ENCODE measurements at places on chromosomes 7 and 10. TPM values are rescaled to one million over a fixed set of nuclear protein-coding genes. Genes with fewer than 3 reads are reported as not detected.

HYAL4 gene
- total RNA-seq: not detected

HTR7 gene
- 0.52 TPM for total RNA-seq

MRC1 gene
- 0.07 TPM for total RNA-seq

LIPJ gene
- not detected for total RNA-seq

TMEM236 gene
- 0.20 TPM for total RNA-seq

SPDYE2B gene
- not detected for total RNA-seq

GPR22 gene
- total RNA-seq: not detected
